Activated CD4-positive, alpha-beta T cell treated with anti-CD3 and anti-CD28 coated beads, Interleukin-2, amount 50 U/mL, for 48 hours (primary cell): ENCODE measurements at places on chromosomes 16 and 17.

GRCh38 chr16:8044796-8045195 lies 545.5 kb downstream of the TMEM114 start:
- no peak for DNase-seq

DNA sequence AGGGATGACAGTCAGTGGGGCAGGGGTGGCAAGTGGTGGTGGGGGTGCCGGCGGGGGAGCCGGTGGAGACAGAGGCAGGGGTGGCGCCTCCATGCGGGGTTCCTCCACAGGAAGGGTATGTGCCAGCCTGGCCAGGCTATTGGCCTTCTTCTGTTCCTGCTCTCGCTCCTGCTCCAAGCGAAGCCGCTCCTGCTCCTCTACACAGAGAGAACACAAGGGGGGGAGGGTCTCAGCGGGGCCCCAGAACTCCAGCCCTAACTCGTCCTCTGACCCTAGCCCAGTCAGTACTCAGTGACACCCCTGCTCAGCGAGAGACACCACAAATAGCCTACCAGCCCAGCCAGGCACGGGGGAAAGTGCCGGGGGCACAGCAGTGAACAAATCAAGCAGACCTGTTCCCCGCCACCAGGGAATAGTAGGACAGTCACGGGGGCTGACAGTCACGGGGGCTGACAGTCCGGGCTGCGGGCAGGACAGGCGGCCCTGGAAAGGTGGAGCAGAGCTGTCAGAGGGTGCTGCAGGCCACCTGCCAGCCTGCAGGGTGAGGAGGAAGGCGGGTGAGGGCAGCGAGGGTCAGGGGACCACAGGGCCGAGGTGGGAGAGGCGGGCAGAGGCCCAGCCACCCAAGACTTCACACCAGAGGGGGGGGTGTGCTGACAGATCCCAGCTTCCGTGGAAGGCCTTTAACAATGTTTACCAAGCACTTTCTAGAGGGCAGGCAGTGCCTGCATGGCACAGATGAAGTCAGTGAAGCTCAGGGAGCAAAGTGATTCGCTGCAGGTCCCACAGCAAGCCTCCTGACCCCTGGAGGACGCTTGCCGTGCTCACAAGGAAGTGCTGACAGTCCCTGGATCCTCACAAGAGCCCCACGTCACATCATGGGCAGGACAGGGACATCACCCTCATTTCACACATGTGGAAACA lies 5.3 kb downstream of the MNT start:
- DNase-seq: no peak

GRCh38 chr16:12344577-12345343 lies 368.2 kb downstream of the SNX29 start:
- no peak for DNase-seq

DNA sequence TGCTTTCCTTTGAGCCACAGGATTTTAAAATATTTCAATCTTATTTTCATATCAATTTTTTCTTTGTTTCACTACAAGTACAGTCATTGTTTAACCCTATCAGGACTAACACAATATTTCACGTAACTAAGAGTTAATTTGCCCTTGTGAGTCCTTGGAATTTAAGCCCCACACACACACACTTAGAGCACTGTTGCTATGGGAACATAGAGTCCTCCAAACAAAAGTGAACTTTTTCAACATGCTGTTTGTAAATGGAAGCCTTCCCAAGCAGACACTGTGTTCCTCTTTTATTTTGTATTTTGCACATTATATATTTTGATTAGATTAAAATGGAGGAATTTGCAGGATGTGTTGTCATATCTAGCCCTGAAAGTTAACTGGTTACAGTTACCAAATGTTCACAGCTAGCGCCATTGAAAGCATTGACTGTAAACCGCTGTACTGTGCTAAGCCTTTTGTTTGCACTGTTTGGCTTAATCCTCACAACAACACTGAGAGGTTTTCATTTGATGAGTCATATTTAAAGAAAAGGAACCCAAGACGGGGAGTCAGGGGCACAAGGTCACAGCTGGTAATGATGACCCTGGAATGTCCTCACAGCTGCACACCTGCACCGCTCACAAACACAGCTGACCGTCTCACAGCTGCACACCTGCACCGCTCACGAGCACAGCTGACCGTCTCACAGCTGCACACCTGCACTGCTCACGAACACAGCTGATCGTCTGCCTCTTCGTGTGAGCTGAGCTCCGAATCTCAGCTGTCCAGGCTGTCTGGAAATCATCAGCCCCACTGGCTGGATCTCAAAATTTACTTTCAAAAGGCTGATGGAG lies 6.3 kb downstream of the HSBP1 start:
- DNase-seq: no peak

- peak; percentile 56 for DNase-seq
Observed at GRCh38 chr17:31508288-31509094, 117.0 kb downstream of the RAB11FIP4 start.

- DNase-seq: peak; percentile 42
Observed at GRCh38 chr17:17824119-17824782, 12.5 kb downstream of the SREBF1 start.

DNA sequence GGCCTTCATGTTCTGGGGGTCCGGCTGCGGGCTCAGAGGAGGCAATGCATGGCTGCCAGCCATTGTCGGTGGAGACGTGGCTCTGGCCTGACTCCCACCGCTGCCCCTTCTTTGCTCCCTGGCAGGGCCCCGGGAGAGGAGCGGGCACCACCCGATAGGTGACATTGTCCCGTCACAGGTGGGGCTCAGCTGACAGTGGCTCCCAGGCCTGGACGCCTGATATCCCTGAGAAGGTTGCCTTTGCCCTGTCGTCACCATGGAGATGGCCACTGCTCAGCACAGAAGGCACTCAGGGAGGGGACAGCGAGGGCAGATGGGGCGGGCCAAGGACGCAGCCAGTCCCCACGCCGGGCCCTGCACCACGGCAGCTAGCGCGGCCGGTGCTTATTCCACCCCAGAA lies 42.6 kb downstream of the SOX8 start:
- DNase-seq: no peak

DNA sequence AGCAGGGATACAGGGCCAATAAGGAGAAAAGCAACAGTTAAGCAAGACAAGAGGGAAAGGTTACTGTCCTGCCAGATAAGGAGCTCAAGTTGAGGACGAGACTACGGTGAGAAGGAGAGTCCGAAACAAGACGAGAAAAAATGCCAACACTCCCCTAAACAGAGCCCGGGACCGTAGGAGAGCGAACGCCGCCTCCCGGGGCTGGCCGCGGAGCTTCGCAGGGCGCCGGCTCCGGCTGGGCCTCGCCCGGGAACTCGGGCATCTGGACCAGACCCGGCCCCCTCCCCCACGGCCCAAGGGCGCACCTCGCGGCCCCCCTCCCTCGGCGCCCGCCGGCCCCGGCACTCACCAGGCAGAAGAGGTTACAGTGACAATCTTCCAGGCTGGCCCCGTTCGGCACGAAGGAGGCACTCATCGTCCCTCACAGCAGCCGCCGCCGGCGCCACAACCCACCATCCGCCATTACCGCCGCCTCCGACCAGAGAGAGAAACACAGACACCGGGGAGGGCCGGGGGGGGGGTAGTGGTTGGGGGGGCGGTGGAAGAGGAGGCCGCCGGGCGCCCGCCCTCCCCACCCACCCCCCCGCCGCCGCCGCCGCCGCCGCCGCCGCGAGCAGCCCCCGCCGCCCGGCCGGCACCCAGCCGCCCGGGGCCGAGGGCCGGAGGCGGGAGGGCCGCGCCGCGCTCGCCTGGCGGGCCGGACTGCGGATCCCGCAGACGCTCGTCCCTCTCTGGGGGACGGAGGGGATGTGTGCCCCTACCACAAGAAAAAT lies at the start of gene MED13:
Gene MED13 (minus strand): TSS at position 488 of the 773 bp plus-strand sequence. CDS start 73 bp downstream, at position 415.
- peak; percentile 47 for DNase-seq

- DNase-seq: no peak
Observed at GRCh38 chr17:6660805-6661463, 9.4 kb downstream of the C17orf100 start.

GRCh38 chr16:89047331-89048089 lies 46.1 kb upstream of the ACSF3 start:
- DNase-seq: no peak

DNA sequence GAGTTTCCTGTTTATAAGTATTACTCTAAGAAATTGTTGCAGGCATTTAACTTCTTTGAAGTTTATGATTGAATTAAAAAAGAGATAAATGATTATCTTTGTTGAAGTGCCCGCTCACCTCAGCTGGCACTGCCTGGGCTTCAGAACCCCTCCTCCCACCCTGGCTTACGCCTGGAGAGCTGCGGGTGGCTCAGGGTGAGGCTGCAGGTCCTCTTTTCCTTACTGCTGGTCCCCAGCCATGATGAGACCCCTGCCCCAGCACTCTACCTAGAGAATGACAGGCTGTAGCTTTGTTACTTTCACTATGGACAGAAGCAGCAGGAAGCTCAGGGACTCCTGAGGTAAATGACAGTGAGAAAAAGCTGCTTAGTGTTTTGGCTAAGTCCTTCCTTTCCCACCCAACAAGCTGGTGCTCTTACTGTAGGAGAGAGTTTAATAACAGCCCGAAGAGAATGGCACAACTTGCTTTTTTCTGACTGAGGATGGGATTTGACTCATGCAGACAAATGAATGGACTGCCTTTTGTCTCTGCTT lies 62.1 kb downstream of the EPN2 start:
- DNase-seq: no peak

- DNase-seq: no peak
Observed at GRCh38 chr17:64173646-64174045, 43.7 kb upstream of the ERN1 start.

DNA sequence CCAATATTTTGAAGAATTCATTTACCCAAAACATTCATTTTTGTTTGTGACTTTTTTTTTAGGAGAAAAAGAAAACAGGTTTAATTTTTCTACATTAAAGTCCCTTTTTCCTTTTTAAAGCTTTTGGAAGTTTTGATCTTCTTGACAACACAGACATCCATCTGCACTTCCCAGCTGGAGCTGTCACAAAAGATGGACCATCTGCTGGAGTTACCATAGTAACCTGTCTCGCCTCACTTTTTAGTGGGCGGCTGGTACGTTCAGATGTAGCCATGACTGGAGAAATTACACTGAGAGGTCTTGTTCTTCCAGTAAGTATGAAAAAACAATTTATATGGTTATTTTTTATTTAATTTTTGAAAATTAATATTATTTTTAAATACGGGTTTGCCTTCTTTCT lies 37.2 kb downstream of the SIAH1 start:
- DNase-seq: no peak

GRCh38 chr16:68234188-68235107 lies 1.5 kb downstream of the ESRP2 start:
- no peak for DNase-seq

- peak; percentile 77 for DNase-seq
Observed at GRCh38 chr17:14337596-14338079, 36.8 kb downstream of the HS3ST3B1 start.

DNA sequence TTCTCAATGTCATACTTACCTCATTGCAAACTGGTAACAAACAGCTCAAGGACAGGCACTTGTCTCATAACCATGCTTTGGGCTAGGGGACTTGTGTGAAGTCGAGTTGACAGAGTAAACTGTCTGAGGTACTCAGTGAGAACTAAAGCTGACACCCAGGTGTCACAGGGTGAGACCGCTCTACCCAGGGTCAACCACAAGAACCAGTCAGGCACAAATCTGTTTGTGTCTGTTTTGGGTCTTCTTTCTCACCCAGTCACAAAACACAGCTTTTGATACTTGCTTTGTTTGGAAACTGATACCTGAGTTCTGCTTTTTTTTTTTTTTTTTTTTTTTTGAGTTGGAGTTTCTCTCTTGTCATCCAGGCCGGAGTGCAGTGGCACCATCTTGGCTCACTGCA lies 161.1 kb downstream of the STX8 start:
- no peak for DNase-seq

GRCh38 chr17:58246104-58246740 lies 7.8 kb downstream of the LPO start:
- no peak for DNase-seq

DNA sequence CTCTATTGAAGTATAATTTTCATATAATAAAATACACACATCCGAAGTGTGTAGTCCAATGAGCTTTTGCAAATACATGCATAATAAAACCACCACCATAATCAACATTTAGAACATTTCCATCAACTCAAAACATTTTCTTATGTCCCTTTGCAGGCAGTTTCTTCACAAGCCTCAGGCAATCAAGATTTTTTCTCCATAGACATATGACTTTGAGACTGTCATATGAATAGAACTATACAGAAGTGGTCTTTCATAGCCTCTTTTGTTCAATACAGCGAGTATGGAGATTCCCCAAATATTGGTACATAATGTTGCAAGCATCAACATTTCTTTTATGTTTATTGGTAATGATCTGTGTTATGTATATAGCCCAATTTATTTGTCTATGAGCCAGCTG lies 983.2 kb downstream of the CDH11 start:
- DNase-seq: no peak

GRCh38 chr17:46949291-46950174 lies 26.6 kb downstream of the GOSR2 start:
- no peak for DNase-seq
